ENCODE measurements at places on chromosomes 3 and 15. TPM values are rescaled to one million over a fixed set of nuclear protein-coding genes. Genes with fewer than 3 reads are reported as not detected.
A peak's percentile ranks its signal among the peaks of the same experiment; 100 is the strongest.

GRCh38 chr3:40605960-40606359 is 81.2 kb downstream of the ZNF621 start:
- no peak for DNase-seq

GRCh38 chr3:31664031-31664430 is 131.3 kb downstream of the STT3B start:
- DNase-seq: no peak

DNA sequence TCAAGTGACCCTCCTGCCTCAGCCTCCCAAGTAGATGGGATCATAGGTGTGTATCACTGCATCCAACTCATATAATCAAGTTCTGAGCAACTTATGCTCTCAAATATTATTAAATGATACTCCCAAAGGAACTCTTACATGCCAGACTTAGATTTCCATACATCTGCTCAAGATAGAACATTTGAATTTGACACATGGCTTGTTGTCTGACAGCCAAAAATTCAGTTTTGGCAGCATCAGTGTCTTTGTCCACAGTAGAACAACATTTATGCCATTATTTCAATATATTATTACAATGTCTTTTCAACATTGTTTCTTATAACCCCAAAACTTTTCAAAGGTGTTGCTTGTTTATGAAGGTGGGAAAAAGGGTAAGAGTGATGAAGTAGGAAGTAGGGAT is 116.2 kb downstream of the SUCNR1 start:
- no peak for DNase-seq

GRCh38 chr3:48504051-48504946 is at the start of gene SHISA5:
TSS of gene SHISA5 (minus strand) at chr3:48504174. CDS start at chr3:48504094, 80 bp downstream.
- DNase-seq: peak; percentile 71

GRCh38 chr3:140529096-140529495 is 148.8 kb upstream of the TRIM42 start:
- DNase-seq: no peak

DNA sequence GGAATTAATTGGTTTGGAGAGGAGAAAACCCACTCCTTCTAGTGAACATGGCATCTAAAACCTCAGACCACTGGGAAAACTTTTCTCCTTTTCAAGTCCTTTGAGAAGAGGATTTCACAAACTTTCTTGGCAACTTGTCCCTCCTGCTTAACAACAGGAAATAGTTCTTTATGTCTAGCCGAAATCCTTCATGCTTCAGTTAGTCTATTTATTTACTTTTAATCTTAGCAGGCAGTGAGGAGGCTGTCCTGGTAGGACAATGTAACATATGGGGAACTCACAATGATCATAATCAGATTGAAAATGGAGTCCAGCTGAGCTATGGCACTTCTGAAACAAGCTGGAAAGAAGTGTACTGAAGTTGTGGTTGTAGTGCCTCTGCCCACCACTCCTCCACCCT is 50.6 kb downstream of the KY start:
- DNase-seq: no peak

DNA sequence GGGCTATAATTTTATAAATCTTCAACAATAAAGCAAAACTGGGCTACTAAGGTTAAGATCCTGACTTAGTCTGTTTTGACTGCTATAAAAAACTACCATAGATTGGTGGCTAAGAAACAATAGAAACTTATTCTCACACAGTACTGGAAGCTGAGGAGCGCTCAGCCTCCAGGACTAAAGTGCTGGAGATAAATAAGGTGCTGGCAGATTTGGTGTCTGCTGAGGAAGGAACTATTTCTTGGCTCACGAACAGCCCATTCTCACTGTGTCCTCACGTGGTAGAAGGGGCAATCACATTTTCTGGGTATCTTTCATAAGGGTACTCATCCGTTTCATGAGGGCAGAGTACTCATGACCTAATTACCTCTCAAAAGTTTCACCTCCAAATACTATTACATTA is 166.8 kb upstream of the CBLB start:
- no peak for DNase-seq

- DNase-seq: no peak
Observed at GRCh38 chr3:126571078-126571477, 12.3 kb upstream of the C3orf22 start.

DNA sequence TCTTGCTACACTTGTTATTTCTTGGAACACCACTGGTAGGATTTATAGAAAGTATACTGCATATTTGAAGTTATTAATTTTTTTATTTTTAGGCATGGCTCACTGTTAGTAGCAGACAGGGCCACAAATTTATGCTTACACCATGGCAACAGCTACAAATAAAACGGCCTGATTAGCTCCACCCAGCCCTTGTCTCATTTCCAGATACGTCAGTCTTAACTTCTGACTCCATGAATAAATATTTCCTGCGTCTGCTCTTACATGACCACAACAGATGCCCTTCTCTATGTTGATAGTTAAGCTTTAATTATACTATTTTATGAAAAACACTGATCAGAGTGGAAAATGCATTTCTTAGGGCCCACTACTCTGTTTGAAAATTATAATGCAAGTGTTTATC is 62.3 kb upstream of the CPOX start:
- no peak for DNase-seq

DNA sequence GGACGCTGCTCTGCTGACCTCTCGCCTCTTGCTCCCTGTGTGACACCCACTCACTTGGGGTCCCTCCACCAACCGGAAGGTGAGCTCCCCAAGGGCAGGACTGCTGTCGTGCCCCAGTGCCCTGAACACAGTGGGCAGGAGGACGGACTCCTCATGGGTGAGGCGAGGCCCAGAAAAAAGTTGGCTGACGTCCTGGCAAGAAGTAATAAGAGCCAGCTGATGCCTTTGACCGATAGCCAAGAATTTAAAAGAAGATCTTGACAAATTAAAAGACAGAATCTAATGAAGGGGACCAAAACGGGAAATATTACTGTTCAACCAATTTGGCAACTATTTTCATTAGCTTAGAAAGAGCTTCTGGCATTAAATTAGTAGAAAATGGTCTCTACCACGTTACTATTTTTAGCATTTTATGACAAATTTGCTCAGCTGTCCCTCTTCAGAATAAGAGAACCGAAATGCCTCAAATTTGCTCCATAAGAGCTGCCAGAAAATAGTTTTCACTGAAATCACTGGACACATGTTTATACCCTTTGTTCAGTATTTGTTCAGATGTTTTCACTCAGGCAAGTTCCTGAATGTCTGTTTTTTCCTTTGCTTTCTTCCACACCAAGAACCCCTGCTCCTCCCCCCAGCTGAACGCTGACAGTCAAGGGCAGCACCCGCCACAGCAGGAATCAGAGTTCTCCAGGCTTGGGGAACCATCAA is 60.5 kb downstream of the XXYLT1 start:
- DNase-seq: peak; percentile 36

DNA sequence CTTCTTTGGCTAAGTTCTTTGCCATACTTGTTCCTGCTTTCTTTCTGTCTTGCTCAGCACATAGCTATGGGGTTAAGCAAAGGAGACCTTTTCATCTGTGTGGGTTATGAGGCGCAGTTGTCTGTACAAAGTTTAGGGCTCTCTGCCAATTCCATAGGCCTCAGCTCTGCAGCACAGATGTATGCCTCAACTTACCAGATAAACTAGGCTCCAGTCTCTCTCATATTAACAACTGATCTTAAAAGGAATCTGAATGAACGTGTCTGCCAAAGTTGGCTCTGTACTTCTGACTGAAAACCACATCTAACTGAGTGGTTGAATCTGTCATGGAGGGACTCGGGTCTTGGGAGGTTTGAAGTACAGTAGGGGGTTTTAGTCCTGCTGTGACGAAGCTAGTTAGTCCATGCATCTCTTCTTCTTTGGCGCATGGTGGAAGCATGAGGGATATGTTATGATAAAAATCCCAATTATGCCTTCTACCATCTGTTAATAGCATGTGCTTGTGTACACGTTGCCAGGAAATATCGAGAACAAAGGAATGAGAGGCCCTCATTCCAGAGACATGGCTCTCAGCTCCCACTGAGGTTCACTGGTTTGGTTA is 114.6 kb upstream of the TSC22D2 start:
- DNase-seq: no peak

GRCh38 chr15:68491415-68492106 is 59.6 kb upstream of the ITGA11 start:
- DNase-seq: no peak

- DNase-seq: no peak
Observed at GRCh38 chr15:57792724-57793449, 86.4 kb downstream of the POLR2M start.

DNA sequence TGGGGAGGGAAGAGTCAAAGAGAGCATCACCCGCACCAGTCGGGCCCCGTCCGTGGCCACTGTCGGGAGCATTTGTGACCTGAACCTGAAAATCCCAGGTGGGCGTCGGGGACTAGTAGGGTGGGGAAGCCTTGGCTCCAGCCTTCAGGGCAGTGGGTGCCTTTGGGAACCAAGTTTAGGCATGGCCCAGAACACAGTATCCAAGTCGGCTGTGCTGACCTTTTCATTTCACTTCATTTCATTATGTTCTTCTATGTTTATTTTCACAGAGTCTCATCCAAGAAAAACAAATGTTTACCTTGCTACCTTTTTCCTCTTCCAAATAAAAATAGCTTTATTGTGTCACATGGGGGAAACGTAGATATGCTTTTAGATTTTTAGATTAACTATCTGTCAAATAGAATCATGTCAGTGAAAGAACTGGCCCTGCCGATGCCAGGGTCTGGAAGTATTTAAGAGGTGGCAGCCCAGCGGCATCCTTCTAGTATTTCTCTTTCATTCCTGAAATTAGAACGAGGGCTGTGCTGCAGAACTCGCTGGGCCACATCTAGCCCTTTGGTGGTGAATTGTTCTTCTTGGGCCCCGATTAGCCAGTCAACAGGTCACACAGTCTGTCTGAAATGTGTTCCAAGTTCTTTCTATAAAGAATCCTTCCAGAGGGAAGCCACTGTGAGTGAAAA is 60.5 kb downstream of the DNASE1L3 start:
- DNase-seq: no peak

DNA sequence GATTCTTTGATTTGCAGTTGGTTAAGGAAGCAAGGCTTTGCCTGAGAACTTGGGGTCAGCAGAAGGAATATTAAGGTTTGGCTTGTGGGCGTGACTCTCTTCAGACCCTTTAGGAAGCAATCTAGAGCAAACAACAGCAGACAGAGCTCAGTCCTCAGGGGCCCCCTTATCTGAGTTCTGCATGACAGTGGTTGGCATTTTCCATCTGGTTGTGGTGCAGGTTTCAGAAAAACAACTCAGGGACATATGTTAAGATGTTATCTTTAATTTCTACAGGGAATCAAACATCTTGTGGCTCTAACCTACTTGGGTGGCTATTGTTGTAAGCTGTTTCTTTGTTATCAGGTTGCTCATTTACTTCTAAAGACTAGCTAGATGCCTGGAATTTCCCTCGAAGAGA is 141.4 kb downstream of the VPS8 start:
- no peak for DNase-seq

- no peak for DNase-seq
Observed at GRCh38 chr3:29977360-29977759, 629.0 kb upstream of the TGFBR2 start.

NR2F2 gene
- total RNA-seq: 288 TPM

TEX55 gene
- total RNA-seq: not detected

SLC9A9 gene
- 12.2 TPM for total RNA-seq

FGF7 gene
- total RNA-seq: 99.0 TPM

NTRK3 gene
- 1.6 TPM for total RNA-seq

ZBTB20 gene
- total RNA-seq: 75.9 TPM

SSUH2 gene
- total RNA-seq: 2.8 TPM

CPLX3 gene
- not detected for total RNA-seq

ARGFX gene
- not detected for total RNA-seq
